ENCODE measurements at places on chromosomes 11 and 22.

GRCh38 chr22:42332089-42332488 lies 61.6 kb upstream of the TCF20 start:
- DNase-seq, result no peak

GRCh38 chr11:121309688-121310087 lies 17.1 kb downstream of the SC5D start:
- no peak for DNase-seq

GRCh38 chr11:129012880-129013279 lies 70.2 kb upstream of the TP53AIP1 start:
- DNase-seq, result no peak

DNA sequence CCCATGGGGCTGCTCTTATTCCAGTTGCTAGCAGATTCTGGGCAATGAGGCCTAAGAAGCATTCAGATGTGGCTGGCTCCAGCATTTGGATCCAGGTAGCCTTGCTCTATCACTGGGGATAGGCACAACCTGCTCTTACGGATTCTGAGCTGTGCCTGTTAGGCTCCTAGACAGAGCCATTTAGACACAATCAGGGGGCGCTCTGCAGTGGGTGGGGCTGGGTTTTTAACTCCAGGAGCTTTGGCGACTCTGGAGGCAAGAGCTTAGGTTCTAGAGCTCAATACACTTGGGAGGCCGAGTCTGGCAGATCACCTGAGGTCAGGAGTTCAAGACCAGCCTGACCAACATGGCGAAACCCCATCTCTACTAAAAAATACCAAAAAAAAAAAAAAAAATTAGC lies 32.0 kb downstream of the KCNC1 start:
- no peak for DNase-seq

DNA sequence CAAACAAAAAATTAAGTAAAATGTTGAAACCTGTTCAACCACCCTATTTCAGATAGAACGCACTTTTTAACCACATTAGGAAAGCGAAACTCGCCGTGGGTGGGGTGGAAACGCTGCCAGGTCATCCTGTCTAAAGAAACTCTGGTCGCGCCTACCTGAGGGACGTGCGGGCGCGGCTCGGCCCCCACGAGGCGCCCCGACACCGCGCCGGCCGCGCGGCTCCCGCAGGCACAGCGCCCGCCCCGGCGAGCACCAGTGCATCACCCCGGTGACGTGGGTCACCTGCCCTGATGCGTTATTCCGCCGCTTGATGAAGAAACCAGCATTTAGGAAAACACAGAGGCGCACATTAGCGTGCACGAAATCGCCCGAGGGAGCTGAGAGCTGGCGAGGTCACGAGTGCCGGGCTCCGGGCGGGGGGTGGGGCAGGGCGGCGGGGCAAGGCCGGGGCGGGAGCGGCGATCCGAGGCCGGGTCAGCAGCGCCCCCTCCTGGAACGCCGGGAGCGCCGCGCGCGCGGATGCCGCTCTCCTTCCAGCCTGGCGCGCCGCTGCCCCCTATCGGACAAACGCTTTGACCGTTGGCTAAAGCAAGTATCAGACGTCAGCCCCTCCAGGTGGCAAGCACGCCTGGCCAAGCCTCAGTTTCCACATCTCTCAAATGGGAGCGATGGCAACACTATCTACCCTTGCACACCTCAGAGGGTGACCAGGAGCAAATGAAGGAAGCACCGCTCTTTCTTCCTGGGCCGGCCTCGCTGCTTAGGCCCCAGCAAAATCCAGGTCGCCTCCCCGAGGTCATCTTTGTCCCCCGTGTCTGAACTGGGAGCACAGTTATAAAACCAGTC lies 15.7 kb upstream of the SNX32 start:
- DNase-seq, result peak; percentile 81

- no peak for DNase-seq
These were observed 66.8 kb downstream of the PRR5L start for GRCh38 chr11:36362902-36363301.

Measured in activated CD8-positive, alpha-beta memory T cell treated with anti-CD3 and anti-CD28 coated beads for 1 hour (primary cell).